ENCODE measurements at places on chromosomes 1 and 21.
A peak's percentile ranks its signal among the peaks of the same experiment; 100 is the strongest.

GRCh38 chr1:177126267-177126666, 38.2 kb downstream of the ASTN1 start:
- no peak for DNase-seq

- no peak for DNase-seq
Measured at GRCh38 chr1:78762113-78762512, 112.5 kb downstream of the IFI44 start.

- no peak for DNase-seq
Measured at GRCh38 chr1:47859092-47859743, 138.0 kb downstream of the TRABD2B start.

DNA sequence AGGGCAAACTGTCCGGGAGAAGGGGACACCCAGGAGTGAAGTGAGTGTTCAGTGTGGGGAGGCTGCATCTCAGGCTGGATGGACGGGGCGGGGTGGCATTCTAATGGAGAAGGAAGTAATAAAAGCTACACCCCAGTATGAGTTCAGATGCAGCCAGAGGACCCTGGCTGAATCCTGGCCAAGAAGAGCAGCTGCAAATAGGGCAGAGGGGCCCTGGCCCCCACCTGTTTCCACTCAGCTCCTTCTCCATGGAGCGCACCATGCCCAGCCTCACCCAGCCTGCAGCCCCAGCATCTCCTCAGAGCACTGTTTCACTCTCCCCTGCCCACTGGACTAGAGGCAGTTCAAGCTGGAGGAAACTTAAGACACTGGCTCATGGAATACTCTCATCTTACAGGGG, 46.4 kb downstream of the KCND3 start:
- no peak for DNase-seq

DNA sequence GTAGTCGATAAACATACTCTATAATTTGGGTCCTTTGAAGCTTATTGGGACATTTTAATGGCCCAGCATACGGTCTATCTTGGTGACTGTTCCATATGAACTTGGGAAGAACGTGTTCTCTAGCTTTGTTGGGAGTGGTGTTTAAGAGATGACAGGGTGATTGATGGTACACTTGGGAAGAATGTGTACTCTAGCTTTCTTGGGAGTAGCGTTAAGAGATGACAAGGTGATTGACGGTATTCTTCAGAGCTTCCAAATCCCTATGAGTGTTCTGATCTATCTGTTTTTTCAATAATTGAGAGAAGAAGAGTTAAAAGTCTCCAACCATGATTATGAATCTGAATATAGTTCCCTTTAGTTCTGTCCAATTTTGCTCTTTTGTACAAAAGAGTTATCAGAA, 9.4 kb downstream of the NPHP4 start:
- DNase-seq: no peak

- DNase-seq: peak; percentile 53
Measured at GRCh38 chr1:86741947-86742572, 37.7 kb downstream of the SH3GLB1 start.

GRCh38 chr1:118333601-118334210, 148.7 kb upstream of the SPAG17 start:
- DNase-seq: no peak

GRCh38 chr1:30273456-30273855, 449.9 kb downstream of the MATN1 start:
- DNase-seq: no peak

GRCh38 chr21:31201548-31201947, 142.5 kb downstream of the TIAM1 start:
- no peak for DNase-seq

GRCh38 chr1:218350801-218351266, 5.7 kb downstream of the TGFB2 start:
- no peak for DNase-seq

GRCh38 chr21:33268737-33269441, 2.7 kb downstream of the IL10RB start:
- DNase-seq: peak; percentile 44

DNA sequence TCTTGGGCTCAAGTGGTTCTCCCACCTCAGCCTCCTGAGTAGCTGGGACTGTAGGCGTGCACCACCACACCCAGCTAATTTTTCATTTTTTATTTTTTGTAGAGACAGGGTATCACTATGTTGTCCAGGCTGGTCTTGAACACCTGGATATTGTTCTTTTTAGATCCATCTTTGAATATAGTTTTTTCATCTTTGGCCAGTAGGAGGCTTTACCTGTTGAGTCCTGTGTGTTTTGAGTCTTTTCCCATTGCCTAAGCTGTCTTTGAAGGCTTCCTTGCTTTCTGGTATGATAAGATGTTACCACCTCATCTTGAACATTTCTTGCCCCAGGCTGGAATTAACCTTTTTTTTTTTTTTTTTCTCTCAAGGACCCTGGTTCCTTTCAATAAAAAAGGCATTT, 387.8 kb upstream of the RUNX1 start:
- DNase-seq: no peak

- DNase-seq: no peak
Measured at GRCh38 chr1:6145864-6146410, 34.2 kb downstream of the CHD5 start.

GRCh38 chr1:118340928-118341910, 156.2 kb upstream of the SPAG17 start:
- DNase-seq: no peak

- peak; percentile 67 for DNase-seq
Measured at GRCh38 chr1:39394598-39394997, 96.8 kb upstream of the BMP8A start.

- DNase-seq: no peak
Measured at GRCh38 chr1:223732993-223733798, 20.9 kb downstream of the CAPN2 start.

DNA sequence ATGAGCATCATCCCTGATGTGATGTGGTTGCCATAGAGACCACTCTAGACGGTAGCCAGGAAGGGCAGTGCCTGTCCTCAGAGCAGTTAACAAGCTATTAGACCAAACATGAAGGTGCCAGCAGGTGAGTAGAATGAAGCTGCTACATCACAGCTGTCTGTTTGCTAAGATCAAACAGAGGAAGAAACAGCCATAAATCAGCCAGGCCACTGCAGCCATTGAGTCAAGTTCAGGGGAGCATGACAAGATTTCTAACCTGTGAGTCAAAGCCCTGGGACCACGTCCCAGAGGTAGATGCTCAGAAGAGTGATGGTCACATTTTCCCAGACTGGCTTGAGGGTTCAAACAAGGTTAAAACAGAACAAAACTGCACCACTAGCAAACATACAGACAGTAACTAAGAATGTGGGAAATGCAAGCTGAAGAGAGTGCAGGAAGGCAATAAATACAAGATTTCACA, 450.6 kb upstream of the DAB1 start:
- no peak for DNase-seq

- no peak for DNase-seq
Measured at GRCh38 chr1:63533931-63534330, 10.6 kb downstream of the EFCAB7 start.

GRCh38 chr1:109046671-109047070, 4.8 kb upstream of the WDR47 start:
- no peak for DNase-seq

GRCh38 chr21:36923270-36923669, 43.2 kb downstream of the HLCS start:
- no peak for DNase-seq
